Stimulated activated CD4-positive, alpha-beta T cell treated with anti-CD3 and anti-CD28 coated beads, Interleukin-15, amount 100 ng/mL, for 1 hour (primary cell): ENCODE measurements at places on chromosomes 6 and 20.

DNA sequence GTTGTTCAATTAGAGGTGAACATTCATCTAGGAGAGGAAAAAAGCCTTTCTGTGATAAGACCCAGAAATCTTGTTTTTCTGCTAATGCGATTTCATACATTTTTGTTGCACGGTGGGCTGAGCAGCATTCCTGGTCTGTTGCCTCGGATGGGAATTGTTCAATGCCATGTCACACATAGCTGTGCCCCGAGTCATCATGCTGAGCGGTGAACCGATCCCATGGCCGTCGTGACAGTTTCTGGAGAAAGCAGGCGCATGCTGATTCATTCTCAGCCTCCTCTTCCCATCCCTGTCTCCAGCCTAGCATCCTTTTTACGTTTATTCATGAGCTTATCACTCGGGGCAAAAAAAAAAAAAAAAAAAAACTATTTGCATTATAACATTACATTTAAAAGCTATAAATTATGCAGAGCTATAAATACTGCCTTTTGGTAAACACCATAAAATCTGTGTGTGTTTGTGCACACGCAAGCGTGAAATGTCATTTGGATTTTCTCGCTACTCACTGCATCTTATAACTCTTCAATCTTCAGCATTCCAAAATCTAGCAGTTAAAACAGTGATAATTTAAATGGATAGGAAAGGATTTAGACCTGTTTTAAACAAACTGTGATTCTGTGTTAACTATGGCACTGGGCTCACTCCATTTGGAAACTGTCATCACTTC is 58.9 kb upstream of the IFNGR1 start:
- no peak for DNase-seq

DNA sequence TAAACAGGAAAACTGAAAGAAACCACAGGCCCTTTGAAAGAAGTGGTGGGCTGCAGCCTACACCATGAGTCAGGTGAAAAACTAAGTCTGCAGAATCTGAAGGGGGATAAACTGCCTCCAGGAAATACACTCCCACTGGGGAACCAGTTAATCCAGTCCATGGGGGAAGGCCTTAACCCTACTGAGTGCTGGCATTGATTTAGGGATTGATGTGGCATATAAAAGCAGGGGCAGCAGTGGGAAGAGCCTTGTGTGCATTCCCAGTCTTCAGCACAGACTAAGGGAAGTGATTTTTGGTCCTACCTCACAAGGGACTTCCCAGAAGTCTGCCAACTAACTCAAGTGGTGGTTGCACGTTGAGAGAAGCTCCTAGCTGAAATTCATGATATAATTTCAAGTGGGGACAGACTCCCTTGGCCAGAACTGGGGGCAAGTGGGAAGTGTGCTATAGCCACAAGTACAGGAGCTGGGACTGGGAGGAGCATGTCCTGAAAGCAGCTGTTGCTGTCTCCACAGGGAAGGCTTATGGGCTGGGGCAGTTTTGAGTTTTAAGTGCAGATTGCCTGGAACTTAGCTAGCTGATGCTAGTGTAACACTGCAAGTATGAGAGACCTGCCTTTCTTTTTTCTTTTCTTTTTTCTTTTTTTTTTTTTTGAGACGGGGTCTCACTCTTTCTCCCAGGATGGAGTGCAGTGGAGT is 31.2 kb downstream of the CITED2 start:
- no peak for DNase-seq

DNA sequence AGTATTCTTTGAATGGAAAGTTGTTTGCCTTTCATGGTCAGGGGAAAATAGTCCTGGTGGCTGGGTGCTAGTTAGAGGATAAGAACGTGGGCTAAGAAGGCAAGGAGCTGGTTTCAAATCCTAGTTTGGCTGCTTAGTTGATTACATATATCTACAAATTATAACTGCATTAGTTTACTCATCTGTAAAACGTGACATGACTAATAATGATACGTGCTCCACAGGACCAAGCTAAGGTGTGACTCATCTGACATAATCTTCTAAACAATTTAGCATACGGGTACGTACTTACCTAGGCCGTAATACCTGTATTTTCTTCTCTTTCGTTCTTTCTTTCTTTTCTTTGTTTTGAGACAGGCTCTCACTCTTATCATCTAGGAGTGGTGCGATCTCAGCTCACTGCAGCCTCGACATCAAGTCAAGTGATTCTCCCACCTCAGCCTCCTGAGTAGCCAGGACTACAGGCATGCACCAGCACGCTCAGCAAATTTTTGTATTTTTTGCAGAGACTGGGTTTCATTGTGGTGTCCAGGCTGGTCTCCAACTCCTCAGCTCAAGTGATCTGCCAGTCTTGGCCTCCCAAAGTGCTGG is 1274.2 kb upstream of the GJE1 start:
- no peak for DNase-seq

DNA sequence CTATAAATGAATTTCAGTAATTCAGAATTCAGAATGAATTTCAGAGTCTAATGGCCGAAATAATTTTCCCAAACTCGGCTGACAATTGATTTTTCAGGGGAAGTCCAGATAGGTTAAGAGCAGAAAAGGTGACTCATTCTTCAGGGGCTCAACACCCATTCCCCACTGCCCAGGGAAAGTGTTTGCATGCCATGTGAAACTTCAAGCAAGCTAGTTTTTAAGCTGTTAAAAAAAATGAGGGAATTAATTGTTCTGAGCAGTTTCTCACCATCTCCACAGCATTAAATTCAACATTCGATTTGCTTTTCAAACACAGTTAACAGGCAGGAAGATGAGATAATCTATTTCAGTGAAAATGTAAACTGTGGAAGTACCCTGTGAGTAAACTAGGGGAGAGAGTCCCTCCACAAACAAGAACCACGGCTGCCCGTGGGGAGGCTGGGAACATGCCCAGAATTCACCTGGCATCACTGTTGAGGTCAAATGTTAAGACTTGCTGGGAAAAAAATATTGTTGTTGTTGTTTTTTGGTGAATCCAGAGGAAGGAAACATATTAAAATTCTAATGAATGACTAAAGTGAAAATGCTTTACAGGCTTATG is 650.8 kb upstream of the AGPAT4 start:
- no peak for DNase-seq

DNA sequence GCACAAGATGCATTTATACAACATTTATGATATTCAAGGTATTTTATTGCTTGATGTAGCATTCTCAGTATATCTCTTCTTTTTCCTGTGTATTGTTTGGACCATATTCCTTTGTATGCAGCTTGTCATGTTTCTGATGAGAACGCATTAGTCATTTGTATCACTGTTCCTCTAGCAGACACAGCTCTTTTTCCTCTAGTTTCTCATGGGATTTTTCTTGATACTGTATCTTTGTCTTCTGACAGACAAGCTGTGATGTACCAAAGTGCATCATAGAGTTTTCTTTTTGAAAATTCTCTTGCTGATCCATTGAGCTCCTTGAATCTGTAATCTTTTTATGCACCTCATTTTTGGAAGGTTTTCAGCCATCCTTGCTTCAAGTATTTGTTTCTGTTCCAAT is 140.9 kb downstream of the SLC22A3 start:
- no peak for DNase-seq

- no peak for DNase-seq
Measured at GRCh38 chr6:115055579-115055978, 712.8 kb upstream of the HS3ST5 start.

GRCh38 chr6:2733736-2734480 is 16.8 kb downstream of the MYLK4 start:
- no peak for DNase-seq

- DNase-seq, result no peak
Measured at GRCh38 chr6:45543298-45544235, 165.8 kb upstream of the SUPT3H start.

DNA sequence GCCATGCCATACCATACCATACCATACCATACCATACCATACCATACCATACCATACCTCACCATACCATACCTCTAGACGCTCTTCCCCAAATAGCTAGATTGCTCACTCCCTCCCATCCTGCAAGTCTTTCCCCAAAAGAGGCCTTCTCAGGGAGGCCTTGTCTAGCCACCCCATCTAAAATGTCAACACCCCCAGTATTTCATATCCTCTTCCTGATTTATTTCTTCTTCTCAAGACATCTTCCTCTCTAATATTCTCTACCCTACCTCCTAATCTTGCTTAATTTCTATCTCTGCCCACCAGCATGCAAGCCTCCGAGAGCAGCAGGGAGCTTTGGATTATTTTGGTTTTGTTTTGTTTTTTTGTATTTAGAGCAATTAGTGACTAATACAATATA is 225.2 kb upstream of the RREB1 start:
- no peak for DNase-seq

- no peak for DNase-seq
Measured at GRCh38 chr6:125067552-125067951, 86.0 kb upstream of the TPD52L1 start.

DNA sequence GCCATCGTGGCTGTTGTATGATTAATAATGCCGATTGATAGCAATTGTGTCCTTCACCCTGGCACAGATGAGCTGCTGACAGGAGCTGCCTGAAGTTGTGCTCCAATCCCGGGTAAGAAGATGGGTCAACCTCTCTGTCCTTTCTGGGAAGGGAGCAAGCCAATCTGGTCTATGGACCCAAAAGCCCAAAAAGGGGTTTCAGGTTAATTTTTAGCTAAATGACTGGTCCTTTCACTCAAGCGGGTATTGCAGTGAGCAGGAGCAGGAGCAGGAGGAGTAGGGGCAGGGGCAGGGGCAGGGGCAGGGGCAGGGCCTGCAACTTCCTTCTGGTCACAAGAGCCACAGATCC is 164.8 kb downstream of the TAF4 start:
- DNase-seq, result no peak

- no peak for DNase-seq
Measured at GRCh38 chr6:108945681-108946159, 97.5 kb downstream of the ARMC2 start.
